ENCODE measurements at places on chromosomes 4 and X.

DNA sequence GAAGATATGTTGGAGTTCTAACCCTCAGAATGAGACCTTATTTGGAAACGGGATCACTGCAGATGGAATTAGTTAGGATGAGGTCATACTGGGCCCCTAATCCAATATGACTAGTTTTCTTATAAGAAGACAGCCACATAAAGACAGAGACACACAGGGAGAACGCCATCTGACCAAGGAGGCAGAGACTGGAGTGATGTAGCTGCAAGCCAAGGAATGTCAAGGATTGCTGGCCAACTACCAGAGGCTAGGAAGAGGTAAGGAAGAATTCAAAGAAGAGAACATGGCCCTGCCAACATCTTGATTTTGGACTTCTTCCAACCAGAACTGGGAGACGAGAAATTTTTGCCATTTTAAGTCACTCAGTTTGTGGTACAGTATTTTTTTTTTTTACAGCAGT, 152.8 kb upstream of the DIPK2B start:
- no peak for DNase-seq

DNA sequence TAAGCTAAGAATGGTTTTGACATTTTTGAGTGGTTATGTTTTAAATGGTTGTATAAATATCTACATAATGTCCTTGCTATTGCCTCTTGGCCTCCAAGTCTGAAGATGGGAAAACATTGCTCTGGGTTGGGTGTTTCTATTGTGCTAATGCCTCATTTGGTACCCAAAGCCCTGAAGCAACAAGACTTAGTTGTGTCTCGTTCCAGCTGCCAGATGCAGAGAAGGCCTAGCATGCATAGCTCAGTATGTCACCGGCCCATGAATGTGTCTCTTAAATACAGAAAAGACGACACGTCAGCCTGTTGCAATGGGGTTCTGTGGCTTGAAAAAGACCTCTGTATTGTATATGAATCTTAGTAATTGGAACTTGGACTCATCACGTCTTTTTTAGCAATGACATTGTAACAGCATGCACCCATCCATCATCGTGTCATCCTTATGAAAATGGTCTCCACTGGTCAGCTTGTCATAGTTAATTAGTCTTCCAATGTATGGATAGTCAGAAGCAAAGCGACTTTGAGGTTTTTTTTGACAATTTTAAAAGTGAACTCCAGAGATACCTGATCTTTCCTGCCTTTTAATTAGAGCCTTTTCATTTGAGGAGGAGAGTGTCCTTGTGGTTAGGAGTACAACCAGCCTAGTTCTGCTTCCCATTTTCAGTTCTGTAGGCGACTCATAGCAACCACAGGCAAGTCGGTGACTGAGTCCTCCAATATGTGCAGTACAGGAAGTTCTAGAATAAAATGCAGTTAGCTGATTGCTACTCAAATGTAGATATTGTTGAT, 126.4 kb upstream of the GATB start:
- DNase-seq = no peak

- DNase-seq = peak; percentile 52
Observed at GRCh38 chrX:3638280-3638873, 75.1 kb downstream of the PRKX start.

DNA sequence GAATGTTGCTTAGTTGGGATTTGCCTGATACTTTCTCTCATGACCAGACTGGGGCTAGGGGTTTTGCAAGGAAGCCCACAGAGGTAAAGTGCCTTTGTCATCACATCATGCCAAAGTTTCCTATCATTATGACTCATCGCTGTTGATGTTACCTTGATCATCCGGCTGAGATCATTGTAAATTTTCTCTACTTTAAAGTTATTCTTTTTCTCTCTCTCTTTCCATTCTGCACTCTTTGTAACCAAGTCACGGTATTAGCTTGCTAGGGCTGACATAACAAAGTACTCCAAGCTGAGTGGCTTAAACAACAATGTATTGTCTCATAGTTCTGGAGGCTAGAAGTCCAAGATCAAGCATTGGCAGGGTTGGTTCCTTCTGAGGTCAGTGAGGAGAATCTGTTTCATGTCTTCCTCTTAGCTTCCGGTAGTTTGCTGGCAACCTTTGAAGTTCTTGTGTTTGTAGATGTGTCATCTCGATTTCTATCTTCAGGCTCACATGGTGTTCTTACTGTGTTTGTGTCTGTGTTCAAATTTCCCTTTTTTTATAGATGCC, 113.0 kb downstream of the DTHD1 start:
- peak; percentile 44 for DNase-seq

- no peak for DNase-seq
Observed at GRCh38 chr4:25863831-25864418, 1.1 kb upstream of the SEL1L3 start.

GRCh38 chrX:132615391-132616131, 126.7 kb upstream of the MBNL3 start:
- peak; percentile 49 for DNase-seq

DNA sequence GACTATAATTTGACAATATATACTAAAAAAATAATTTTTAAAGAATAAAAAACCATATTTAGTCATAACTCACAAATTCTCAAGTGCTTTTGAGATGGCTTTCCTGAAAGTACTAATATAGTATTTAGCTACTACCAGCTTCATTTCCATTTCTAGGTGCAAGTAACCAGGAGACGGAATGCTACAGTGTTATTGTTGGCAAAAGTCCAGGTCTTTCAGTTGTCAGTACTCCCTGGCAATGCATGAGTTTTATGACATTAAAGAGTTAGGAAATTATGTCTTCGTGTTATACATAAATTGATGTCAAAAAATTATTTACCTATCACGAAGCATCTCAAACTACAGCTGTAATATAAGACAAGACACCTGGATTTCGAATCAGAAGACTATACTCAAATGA, 45.0 kb downstream of the TMEM47 start:
- no peak for DNase-seq

DNA sequence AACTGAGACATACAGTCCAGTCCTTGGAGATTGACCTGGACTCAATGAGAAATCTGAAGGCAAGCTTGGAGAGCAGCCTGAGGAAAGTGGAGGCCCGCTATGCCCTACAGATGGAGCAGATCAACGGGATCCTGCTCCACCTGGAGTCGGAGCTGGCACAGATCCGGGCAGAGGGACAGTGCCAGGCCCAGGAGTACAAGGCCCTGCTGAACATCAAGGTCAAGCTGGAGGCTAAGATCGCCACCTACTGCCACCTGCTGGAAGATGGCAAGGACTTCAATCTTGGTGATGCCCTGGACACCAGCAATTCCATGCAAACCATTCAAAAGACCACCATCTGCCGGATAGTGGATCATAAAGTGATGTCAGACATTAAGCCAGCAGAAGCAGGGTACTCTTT, 20.4 kb upstream of the FRMPD3 start:
- DNase-seq = peak; percentile 48

DNA sequence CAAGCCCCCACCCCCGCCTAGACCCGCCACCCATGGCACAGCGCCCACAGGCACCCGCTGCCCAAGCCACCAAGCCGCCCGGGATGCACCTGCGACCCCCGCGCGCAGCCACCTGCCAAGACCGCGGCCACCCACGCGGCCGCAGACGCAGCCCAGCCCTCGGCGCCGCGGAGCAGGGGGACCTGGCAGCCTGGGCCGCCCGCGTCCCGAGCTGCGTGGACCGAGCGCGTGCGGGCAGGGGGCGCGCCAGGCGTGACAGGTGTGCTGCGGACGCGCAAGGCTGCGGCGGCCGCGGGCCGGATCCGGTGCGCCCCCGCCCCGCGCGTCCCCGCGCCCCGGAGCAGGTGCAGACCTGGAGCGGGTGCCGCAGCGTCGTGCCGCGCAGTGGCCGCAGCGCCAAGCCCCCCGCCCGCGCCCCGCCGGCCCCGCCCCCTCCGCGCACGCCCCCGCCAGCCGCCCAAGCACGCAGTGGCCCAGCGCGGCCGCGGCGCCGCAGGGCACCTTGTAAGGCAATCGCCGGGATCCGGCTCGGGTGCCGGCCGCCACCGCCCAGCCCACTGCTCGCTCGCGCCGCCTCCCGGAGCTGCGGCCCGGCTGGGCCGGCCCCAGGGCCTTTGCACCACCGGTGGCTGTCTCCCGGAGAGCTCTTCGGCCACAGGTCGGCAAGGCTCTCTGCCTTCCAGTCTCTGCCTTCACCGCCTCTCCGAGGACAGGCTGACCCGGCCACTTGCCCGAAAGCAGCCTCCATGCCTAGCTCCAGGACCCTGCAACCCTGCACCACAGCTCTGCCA, at the start of gene PNCK:
Gene PNCK, minus strand, starts transcription at position 386 of the 791 bp plus-strand sequence. CDS start 737 bp downstream, outside the sequence.
- no peak for DNase-seq

- no peak for DNase-seq
Observed at GRCh38 chr4:6506616-6507140, 34.3 kb upstream of the PPP2R2C start.

- DNase-seq = no peak
Observed at GRCh38 chrX:69034451-69034850, 130.8 kb downstream of the PJA1 start.

GRCh38 chr4:83748711-83749110, 212.8 kb downstream of the GPAT3 start:
- DNase-seq = no peak

DNA sequence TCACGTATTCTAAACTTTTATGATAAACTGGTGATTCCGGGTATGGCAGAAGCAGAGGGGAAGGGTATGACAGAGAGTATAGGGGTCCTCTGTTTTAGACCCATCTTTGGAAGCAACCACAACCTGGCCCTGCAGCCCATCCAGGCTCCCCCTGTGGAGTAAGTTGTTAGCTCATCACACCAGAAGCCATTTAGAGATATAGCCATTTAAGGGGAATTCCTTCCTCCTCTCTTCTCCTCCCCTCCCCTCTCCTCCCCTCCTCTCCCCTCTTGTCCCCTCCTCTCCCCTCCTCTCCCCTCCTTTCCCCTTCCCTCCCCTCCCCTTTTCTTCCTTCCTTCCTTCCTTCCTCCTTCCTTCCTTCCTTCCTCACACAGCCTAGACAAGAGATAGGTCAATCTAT, 197.3 kb upstream of the LDB2 start:
- DNase-seq = no peak

DNA sequence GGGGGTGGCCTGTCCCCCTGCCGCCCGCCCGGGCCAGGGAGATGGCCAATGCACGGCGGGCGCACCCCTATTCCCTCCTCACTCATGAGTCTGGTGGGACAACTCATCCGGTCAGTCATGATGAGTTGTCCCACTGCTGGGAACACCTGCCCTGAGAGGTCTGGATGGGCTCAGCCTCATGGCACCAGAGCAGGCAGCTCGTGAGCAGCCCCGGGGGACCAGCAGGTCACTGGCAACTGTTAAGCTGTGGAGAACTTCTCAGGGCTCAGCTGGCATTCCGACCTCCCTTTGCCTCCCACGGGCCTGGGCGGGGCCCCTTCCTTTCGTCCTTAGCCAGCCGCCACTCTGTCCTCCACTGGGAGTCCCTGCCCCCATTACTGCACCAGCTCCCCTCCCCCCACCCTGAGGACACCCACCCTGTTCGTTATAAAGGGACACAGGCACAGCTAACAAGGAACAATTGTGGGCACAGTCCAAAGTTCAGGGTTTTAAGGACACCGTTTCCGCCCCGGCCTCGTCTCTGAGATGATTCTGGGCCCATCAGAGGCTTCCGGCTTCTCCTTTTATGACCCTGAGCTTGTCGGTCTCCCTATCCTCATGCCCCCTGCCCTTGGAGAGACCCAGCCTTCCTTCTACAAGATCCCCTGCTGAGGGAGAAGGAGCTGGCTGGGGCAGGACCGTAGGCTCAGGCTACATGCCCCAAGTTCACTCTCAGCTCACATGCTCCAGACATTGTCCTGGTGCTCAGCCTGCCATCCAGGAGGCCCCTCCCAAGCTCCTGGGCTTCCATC, 14.6 kb upstream of the KIAA0232 start:
- DNase-seq = no peak

GRCh38 chr4:797066-797465, 28.9 kb downstream of the CPLX1 start:
- DNase-seq = no peak

DNA sequence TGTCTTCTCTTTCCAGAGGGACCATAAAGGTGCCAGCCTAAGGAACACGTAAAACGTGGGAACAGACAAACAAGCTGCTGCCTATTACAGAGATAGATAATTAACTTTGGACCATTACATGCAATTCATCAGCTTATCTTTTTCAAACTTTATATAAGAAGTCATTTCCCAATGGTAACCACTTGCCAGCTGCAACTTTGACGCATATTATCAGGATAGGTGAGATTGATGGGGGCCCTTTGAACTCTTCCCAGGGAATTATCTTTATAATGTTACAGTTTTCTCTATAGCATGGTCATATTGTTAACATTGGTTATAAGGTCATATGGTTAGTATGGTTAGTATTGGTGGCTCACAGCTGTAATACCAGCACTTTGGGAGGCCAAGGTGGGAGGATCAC, 94.1 kb upstream of the BMP2K start:
- no peak for DNase-seq

DNA sequence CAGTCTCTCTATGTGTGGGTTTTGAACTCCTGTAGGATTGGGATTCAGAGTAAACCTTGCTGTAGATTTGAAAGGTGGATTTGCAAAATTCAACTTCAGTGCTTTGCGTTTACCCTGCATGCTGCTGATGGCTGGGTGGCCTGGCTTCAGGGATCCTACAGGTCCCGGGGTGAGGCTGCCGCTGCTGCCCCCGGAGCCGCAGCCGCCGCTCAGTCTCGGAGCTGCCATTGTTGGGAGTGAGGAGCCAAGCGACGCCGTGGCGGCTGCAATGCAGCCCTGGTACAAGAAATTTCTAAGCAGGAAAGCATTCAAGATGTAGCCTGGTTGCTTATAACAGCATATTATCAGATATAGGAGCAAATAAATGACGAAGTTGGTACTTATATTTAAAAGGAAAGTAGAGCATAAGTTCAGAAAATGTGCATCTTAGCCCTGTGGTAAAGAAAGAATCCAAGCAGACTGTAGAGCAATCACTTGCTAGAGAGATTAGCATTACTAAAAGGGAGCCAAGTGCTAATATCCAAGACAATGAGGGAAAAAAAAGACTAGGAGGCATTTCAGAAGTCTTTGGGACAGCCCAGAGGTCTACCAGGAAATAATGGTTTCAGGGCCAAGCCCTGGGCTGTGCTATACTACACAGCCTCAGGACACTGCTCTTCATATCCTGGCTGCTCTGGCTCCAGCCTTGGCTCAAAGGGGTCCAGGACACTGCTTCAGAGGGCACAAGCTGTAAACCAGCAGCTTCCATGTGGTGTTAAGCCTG, 36.9 kb upstream of the CHIC1 start:
- DNase-seq = no peak

GRCh38 chr4:52036886-52037530, 1.1 kb downstream of the SGCB start:
- DNase-seq = no peak

GRCh38 chr4:147829401-147830101, 97.7 kb downstream of the ARHGAP10 start:
- no peak for DNase-seq

DNA sequence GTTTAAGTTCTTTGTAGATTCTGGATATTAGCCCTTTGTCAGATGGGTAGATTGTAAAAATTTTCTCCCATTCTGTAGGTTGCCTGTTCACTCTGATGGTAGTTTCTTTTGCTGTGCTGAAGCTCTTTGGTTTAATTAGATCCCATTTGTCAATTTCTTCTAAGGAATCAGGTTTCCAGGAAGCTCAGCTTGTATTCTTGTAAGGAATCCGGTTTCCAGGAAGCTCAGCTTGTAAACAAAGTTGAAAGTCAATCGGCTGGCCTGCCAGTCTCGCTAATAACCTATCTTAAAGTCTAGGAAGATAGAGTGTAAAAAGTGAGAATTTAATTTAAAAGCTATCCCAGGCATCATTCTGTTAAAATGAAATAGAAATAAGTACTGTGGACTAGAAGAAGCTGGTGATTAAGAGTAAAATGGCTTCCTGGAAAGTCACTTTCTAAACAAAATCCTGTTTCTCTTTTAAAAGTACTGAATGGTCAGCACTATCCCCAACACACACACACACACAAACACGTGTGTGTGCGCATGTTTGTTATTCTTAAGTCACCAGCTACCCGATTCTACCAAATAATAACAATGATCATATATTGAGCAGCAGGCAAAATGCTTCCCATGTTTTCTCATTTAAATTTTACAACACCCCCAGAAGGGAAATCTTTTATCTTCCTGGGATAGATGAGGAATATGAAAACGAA, 171.7 kb downstream of the PAPSS1 start:
- no peak for DNase-seq
